Activated CD4-positive, alpha-beta T cell treated with anti-CD3 and anti-CD28 coated beads for 48 hours (primary cell): ENCODE measurements at places on chromosomes 5 and 9.

DNA sequence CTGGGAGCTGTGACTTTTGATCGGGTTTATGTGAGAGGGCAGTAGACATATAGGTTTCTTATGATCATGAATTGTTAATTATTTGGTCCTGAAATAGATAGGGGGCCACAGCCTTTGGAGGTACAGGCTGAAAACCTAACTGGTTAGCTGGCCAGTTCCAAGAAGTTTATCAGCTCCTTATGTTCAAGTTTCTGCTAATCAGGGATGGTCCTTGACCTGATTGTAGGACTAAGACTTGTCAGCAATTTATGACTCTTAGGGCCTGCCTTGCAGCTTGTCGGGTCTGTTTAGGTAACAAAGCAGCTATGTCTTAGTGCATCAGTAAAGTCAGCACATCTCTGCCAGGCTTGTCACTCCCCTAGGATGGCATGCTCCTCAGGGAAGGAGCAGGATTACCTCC lies 151.8 kb upstream of the RUSC2 start:
- DNase-seq: no peak

GRCh38 chr5:107499237-107499636 lies 171.5 kb downstream of the EFNA5 start:
- DNase-seq: no peak

GRCh38 chr5:140342896-140343295 lies 3.5 kb downstream of the HBEGF start:
- no peak for DNase-seq

DNA sequence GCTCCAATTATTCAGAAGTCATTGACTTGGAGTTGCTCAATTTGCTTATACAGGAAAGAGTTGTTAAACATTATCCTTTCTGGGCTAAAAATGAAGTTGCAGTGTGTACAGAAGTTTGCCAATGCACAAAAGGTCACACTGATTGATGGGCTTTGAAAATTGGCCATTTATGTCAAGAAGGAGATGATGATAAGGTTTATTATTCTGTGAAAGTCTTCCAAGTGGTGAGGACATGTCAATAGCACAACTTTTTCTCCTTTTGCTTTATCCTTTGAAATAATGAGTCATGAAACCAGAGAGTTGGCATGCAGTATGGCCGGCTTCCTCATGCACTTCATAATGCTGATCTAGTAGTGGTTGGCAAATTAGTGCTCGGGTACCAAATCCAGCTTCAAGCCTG lies 848.5 kb upstream of the WWC1 start:
- DNase-seq: no peak

DNA sequence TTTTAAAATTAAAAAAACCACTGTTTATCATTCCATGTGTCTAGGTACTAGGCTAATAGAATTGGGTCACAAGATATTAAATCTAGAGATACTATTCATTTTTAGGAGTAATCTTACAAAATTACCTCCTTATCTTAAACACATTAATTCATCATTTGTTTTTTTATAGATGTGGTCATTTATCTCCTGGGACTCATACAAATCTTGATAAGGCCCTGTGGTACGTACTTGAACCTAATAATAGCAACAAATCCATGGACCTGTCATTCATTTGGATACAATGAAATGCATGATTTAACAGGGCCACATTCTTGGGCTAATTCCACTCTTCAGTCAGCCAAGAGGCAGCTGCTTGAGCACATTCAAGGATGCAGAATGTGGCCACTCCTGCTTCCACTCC lies 66.4 kb upstream of the MARCHF11 start:
- no peak for DNase-seq

DNA sequence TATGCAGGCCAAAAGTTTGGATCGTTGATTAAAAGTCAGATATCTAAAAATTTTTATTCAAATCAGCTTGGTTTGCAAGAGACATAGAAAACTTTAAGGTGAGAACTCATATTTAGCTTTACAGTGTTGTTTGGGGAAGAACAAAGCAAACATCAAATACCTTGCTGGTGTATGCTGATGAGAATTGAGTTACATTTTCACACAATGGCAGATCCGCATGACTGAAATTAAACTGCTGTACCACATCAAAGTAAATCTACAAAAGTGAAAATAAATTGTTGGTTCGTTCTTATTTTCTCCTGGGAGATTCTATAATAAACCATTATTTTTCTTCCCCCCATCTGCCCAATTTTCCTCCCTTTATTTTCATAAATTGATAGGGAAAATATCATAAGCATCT lies 198.2 kb upstream of the PCSK5 start:
- no peak for DNase-seq

- no peak for DNase-seq
These were observed 76.1 kb downstream of the KCNN2 start for GRCh38 chr5:114437936-114438335.

- DNase-seq: peak; percentile 23
These were observed 440.1 kb upstream of the ADAMTS16 start for GRCh38 chr5:4700069-4700468.

DNA sequence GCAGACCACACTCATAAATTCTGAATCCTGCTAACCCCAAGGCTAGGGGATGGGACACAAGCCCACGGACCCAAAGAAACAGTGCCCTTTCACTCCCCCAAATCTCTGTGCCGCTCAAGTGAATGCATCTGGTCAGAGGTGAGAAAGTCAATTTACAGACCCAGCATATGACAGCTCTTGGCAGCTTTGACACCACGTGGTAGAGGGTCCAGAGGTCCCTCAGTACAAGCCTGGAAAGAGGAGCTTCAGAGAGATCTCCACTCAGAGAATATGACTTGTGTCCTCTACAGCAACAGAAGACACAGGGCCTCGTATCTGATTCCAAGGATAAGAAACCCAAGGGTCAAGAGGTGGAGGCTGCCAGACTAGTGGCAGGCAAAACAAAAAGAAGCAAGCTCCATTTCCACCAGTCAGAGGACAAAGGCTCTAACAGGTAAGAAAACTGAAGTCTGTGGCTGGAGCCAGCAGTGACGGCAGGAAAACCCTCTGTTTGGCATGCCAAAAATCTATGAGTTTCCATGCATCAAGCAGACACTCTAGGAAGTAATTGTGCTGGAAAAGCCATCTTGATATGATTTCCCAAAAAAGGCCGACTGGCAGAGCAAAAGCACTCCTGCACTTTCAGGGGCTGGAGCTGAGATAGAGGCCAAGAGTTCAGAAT lies 138.7 kb downstream of the UGCG start:
- no peak for DNase-seq

DNA sequence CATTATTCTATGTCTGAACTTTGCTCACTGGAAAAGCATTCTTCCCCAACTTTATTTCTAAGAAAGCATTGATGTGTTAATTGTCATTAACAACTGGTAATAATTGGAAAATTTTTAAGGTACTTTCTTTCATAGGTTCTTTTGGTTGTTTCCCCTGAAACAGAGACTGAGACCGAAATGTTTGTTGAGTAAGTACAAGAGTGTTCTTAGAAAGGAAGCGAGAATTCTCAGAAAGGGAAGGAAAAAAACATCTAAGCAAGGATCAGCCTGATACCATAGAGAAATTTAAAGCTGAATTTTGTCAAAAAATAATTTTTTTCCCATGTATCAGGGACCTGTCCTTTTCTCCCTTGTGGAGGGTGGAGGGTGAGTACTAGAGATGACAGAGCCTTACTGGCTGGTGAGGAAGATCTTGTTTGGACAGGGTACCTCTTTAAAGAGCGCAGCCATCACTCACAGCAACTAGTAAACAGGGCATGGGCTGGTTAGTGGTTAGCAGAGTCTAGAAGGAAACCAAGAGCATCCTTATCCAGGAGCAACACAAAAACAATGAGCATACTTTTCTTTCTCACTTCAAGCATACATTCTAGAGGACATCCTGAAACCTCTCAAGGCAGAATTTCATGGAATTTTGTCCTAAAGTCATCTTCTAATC lies 898.5 kb downstream of the DNAH5 start:
- no peak for DNase-seq

- no peak for DNase-seq
These were observed 4.4 kb downstream of the LCN9 start for GRCh38 chr9:135667463-135668001.

DNA sequence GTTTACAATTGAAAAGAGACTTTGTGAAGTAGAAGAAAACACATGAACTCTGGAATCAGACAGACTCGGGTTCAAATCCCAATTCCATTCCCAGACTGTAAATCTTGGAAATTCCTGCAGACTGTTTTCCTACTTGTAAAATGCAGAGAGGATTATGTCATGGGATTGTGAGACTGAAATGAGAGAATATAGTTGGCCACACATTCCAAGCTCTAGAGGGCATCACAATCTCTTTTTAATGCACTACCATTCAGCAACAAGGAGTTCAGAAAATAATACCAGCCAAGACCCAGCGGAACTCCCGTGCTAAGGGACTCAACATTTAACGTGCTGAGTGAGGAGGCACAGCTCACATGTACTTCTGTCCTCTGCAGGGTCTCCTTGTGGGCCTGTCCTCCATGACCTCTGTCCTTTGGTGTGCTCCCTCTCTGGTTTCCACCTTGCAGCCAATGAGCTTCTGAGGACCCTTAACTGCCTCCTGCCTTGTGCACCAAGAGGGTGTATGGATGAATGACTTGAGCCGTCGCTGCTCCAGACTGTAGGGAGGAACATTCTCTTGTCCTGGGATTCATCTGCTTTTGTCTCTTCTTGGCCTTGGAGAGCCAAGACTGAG lies 263.5 kb downstream of the NTRK2 start:
- no peak for DNase-seq

GRCh38 chr9:73216100-73216499 lies 64.4 kb downstream of the ANXA1 start:
- no peak for DNase-seq

DNA sequence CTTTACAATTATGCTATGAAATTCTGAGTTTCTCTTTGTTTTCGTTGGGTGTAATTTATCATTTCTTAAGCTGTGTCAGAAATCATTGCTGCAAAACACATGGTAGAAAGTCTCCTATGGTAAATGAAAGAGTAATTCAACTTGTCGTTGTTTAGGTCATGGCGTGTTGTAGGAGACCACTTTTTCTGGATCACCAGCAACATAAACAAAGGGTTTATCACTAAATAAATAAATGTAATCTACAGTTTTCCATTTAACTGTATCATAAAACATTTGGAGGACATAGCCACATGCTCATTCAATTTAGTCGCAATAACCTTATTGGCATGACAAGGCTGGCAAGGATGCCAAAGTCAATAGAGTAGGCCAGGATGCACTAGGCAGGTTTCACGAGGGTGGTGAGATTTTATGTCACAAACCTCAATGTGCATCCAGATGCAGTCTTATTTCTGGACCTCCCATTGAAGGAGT lies 154.4 kb upstream of the ERCC6L2 start:
- no peak for DNase-seq

GRCh38 chr9:129177443-129177790 lies 644 bp downstream of the IER5L start:
- no peak for DNase-seq

- DNase-seq: no peak
These were observed 196.4 kb upstream of the PTGER4 start for GRCh38 chr5:40483316-40483715.

GRCh38 chr5:119527351-119527750 lies 75.1 kb downstream of the HSD17B4 start:
- no peak for DNase-seq

DNA sequence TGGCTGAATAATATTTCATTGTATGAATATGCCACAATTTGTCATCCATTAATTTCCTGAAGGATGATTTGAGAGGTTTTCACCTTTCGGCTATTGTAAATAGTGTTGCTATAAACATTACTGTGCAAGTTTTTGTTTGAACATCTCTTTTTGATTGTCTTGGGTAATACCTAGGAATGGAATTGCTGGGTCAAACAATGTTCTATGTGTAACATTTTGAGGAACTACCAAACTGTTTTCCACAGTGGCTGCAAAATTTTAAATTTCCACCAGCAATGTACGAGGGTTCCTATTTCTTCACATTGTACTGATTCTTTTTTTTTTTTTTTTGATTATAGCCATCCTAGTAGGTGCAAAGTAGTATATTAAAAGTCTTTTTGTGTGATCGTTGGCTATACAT lies 63.8 kb upstream of the ANKH start:
- DNase-seq: no peak

DNA sequence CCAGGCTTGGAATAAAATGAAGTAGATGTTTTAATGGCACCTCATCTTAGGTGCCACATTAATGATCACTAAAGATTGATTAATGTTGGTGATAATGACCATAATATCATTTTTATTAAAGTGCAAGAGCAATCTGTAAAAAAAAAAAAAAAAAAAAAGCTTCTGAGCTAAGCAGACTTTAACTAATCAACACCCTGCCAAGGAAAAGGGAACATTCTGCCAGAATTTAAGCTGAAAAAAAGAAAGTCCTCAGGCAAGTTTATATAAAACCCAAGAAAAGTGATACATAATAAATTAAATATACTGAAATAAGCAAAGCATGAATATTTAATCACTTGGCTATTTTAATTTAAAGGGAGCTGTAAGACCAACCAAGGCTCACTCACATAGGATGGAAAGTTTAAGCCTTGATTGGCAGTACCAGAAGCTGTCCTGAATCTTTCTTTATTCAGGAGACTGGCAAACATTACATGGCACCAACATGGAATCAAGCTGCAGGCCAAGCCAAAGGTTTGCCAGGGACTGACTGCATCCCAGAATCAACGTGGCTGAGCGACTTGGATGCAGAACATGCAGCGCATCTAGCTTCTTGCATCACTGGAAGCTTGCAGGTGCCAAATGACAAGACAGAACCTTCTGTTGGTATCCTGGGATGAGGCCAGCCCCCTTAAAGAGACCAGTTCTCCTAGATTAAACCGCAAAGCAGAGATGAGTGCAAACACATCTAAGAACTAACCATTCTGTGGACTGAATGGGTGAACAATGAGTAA lies 413.6 kb downstream of the ENC1 start:
- no peak for DNase-seq

DNA sequence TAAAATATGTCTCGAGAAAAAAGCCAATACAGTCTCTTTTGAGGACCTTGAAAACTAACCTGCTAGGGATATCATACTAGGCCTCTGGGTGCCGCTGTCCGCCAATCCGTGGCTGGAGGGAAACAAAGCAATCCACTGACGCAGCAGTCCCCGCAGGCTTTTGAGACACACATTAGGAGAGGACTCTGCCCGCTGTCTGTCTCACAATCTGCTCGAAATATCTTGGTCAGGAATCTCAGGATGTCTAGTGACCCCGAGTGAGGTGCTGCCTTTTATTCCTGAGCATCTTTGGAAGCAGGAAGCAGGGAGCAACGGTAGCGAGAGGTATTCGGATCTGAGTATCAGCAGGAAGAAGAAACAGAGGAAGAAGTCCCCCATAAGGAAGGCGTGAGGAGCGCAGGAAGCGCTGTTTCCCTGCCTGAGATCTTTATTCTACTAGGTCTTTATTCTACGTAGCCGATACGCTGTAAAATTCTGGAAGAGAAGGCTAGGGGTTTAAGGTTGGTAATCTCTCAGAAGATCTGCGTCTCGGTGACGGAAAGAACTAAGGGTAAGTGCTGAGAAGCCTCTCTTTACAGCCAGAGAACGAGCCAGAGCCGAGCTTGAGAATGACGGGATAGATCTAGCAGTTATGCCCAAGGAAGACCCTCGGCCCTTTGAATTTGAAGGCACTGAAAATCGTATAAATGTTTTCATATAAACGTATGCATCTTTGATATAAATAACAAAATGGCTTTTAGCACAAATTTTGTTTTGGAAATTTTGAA lies 4.0 kb upstream of the PCDHGA1 start:
- peak; percentile 77 for DNase-seq

GRCh38 chr5:14757850-14758249 lies 93.3 kb downstream of the OTULIN start:
- no peak for DNase-seq
